MM.1S (cell line): ENCODE measurements at places on chromosomes 3 and 15.

DNA sequence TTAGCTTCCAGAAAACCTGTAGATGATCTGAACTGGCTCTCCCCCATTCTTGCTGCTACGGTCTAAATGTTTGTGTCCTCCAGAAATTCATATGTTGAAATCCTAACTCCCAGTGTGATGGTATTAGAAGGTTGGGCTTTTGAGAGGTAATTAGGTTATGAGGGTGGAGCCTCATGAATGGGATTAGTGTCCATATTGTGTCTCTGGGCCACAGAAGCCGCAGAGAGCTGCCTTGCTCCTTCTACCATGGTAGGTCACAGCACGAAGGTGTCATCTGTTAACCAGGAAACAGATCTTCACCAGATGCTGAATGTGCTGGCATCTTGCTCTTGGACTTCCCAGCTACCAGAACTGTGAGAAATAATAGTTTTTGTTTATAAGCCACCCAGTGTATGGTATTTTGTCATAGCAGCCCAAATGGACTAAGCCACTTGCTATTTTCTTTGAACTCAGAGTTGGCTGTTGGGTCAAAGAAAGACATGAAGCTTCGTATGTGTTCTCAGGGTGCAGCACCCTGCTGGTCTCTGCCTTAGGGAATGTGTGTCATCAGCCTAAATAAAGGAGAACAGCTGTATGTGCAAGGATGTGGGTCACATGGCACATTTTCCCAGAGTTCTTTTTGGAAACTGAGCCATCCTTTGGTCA is 317.5 kb upstream of the SLCO3A1 start:
- no peak for DNase-seq

- DNase-seq: no peak
Measured at GRCh38 chr15:99279827-99280226, 28.5 kb downstream of the LRRC28 start.

DNA sequence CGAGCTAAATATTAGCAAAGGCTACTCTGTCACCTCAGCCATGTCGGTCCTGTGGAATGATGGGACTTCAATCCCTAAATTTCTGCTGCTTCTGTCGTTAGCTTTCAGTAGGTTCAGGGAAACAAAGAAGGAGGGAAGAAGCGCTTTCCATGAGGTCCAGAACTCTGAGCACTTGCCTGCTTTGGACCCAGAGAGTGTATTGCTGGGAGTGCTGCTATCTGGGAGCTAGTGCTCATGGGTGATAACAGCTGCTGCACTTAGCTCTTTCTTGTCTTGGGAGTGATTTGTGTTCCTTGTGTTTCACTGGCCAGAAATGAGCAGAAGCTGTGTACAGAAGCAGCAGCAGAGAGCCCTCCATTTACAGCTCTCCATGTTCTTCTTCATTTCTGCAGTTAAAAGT is 369.8 kb downstream of the DIPK2A start:
- DNase-seq: no peak

- DNase-seq: peak; percentile 52
Measured at GRCh38 chr15:59687836-59688235, 1.3 kb downstream of the BNIP2 start.

- DNase-seq: no peak
Measured at GRCh38 chr3:14703128-14703750, 28.3 kb downstream of the C3orf20 start.

DNA sequence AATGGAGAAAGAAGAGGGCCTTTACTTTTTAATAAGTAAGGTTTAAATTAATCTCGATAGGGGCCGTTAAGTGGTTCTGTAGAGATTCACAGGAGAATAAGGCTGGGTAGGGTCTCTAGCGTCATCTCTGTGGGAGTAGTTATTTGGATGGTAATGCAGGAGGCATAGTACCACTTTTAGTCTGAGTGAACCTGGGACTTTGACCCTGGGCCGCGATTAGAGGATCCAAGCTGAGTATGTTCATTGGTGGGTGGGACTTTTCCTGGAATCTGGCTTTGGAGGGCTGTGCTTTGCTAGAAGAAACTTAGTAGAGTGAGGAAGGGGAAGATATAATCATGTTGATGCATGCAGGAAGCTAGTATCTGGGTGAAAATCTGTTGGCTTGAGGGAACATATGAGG is 4.0 kb downstream of the LPP start:
- no peak for DNase-seq

- DNase-seq: no peak
Measured at GRCh38 chr3:187640569-187641059, 29.6 kb downstream of the SST start.

- DNase-seq: no peak
Measured at GRCh38 chr15:60945196-60945595, 283.9 kb downstream of the RORA start.

DNA sequence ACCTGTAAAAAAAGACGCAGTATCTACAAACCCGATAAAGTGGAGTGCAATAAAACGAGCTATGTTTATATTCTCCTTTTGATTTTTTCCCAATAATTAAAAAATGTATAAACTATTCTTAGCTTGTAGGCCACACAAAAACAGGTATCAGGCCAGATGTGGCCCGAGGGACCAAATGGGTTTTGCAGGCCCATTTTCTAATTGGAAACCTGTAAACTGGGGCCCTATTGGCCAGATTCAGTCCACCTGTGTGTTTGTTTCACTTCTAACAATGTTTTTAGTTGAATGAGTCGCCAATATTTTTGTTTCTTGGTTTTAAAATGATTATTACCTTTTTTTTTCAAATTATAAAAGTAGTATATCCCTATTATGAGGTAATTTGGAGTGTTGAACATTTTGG is 29.7 kb downstream of the ZBTB38 start:
- peak; percentile 66 for DNase-seq

DNA sequence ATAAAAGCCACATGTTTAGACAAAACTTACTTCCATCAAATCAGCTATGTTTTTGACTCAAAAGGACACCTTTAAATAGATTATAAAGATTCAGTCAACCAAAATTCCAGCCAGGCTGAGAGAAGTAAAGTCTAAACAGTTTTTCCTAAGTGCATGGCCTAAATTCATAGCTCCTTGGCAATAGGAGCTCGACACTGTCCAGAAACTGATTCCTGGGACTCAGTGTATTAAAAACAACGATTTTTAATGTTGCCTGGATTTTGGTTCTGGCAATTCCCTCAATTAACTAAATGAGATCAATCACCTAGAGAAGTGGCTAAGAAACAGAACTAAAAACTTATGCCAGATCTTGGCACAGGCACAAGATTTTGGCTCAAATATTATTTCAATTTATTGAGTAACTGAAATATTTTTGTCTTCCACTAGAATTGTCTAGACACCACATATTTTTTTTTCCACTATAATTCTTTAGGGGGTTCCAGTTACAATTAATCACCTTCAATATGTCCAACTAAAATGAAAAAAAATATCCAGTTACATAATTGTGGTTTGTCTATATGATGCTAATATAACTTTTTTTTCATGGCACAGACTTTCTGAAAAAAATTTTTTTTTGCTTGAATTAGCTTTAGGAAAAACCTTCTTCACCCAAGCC is 135.9 kb downstream of the TFDP2 start:
- DNase-seq: no peak

DNA sequence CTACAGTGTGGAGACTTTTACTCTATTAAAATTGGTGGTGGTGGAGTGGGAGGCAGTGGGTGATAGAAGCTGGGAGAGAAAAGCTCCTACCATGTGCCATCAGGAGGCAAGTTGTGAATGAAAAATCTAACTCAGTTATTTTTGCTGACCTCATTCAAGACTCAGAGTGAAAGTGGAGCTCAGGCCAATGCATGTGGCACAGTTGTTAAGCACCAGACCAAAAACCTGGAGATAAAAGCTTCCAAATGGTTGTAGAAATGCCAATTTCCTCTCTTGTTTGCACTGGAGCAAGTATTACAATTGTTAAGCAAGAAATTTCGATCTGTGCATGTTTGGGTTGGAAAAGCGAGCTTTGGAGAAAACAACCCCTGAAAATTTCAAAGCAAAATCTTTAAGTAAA is 81.5 kb upstream of the PRICKLE2 start:
- DNase-seq: no peak

- no peak for DNase-seq
Measured at GRCh38 chr3:151301787-151302186, 14.8 kb downstream of the GPR87 start.

DNA sequence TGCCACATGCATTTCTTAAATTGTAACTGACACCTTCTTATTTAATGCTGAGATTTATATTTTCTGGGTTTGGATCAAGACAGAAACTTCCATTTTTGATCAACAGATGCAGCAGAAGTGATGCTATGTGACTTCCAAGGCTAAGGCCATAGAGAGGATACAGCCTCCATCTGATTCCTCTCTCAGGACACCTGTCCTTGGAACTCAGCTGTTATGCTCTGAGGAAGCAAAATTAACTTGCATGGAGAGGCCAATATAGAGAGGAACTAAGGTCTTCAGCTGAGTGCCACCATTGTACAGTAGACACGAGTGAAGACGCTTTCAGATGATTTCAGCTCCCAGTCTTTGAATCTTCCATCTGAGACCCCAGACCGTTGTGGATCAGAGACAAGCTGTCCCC is 296.9 kb upstream of the TBL1XR1 start:
- no peak for DNase-seq

DNA sequence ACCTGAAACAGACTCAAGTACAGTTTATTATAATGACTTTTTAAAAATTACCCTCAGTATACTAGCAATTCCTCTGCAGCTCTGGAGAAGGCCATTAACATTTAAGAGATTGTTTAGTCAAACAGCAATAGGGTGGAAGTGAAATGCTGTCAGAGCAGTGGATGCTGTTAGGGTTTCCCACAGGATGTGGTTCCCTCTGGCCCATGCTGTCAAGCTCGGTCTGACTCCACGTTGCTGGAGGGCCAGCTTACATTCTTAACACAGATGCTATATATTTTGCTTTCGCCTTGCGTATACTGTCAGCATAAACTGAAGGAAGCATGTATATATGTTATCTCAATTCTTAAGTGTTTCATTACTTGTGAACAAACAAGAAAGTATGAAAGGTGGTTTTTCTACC is 231.1 kb upstream of the COL8A1 start:
- DNase-seq: no peak

- no peak for DNase-seq
Measured at GRCh38 chr3:176916777-176917176, 280.5 kb downstream of the TBL1XR1 start.

- DNase-seq: no peak
Measured at GRCh38 chr3:48306860-48307530, 26.5 kb downstream of the SPINK8 start.

GRCh38 chr3:161631536-161631935 is 134.9 kb downstream of the OTOL1 start:
- DNase-seq: no peak

- DNase-seq: no peak
Measured at GRCh38 chr15:20356911-20357480, 184.6 kb downstream of the GOLGA6L6 start.
